Esophagus squamous epithelium (tissue), 5 donors: ENCODE measurements at places on chromosomes 1 and 21.

- no peak for DNase-seq
Measured at GRCh38 chr1:227883641-227884301, 64.0 kb downstream of the WNT9A start.

- DNase-seq: no peak
Measured at GRCh38 chr1:29830916-29831315, 594.6 kb downstream of the PTPRU start.

GRCh38 chr1:162756523-162756922 lies 34.0 kb upstream of the HSD17B7 start:
- no peak for DNase-seq

DNA sequence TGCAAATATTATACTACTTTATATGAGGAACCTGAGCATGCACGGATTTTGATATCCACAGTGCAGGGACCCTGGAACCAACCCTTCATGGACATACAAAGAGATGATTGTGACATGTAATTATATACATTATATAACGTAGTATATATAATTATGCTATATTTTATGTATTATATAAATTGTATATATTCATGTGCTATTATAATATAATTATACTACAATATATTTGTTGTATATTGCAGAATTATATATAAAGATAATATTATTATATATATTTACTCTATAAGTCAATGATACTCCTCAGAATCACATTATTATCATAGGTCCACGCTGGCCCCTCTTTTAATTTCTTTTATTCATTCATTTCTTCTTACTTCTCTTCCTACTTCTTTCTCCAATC lies 70.9 kb downstream of the TNFSF18 start:
- DNase-seq: no peak

DNA sequence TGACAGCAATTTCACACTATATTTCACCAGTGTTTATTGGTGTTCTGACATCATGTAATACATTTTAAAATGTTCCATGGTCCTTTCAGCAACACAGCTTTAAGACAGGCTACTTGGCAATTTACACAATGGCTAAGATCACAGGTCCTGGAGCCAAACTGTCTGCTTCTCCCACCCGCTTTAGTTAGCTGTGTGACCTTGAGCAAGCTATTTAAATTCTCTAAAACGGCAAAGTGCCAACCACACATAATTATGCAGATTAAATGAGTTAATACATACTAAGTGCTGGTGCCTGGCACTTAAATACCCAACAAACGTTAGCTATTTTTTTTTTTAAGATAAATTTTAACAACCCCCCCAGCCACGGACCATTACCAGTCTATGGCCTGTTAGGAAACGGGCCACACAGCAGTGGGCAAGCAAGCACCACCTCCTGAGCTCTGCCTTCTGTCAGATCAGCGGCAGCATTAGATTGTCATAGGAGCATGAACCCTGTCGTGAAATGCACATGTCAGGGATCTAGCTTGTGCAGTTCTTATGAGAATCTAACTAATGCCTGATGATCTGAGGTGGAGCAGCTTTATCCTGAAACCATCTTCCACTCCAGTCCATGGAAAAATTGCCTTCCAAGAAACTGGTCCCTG lies 26.9 kb downstream of the SOD1 start:
- no peak for DNase-seq

DNA sequence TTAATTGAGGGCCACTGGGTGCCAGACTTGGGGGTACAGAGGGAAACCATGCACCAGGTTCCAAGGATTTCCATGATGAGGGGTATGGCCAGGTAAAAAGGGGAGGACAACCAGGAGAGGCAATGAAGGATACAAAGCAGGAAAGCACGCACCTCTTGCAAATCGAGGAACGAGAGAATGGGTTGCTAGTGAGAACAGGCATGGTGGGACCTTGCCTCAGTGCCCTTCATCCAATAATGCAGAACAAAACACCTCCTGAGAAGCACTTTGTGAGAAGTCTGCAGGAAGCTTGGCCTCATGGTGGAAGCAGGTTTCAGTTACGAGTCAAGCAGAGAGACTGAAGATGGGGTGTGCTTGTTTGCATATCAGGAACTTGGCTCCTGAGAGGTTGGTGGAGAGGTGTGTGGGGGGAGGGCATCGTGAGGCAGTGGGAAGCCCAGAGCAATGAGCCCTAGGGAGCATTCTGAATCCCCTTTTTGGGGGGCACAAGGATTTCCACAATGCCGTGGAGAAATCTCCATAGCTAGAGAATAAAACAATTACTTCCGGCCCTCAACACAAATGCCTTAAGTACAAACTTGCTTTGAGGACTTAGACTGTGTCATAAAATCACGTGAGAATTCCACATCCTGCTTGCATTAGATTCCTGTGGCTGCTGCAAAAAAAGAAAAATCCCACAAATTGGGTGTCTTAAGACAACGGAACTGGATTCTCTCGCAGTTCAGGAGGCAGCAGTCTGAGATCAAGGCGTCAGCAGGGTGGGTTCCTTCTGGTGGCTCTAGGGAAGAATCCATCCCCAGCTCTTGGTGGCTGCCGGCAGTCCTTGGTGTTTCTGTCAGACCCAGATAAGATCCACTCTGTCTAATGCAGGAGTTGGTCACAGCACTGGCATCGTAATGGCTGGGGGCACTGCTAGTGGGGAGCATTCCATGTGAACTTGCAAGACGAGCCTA lies 54.9 kb upstream of the BACE2 start:
- DNase-seq: no peak

DNA sequence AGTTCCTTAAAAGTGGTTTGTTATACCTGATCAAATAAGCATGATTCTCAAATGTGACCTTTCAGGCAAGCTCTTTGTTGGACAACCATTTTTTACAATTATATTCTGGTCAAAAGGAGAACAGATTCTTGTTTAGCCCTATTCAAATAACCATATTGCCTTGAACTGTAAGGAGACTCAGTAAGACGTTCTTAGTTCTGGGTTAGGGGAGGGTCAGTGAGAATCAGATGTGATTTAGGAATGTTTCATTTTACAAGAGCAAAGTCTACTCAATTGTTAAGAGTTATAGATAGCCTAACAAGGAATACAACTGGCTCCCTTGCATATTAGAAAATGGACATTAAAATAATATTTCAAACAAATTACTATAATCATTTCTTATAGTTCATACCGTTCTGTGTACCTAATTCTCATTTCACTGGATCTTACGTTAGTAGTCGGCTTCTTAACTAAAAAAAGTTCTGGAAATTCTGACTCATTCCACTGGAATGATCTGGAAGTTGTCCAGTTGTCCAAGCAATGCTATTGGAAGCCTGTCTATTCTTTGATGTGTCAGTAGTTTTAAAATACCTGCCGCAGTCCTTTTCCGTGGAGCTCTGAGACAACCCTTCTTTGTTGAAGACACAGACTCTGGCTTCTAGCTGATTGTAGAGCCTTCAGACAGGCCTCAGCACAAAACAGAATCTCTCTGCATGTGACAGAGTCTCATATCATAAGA lies 88.8 kb downstream of the MAST2 start:
- no peak for DNase-seq

DNA sequence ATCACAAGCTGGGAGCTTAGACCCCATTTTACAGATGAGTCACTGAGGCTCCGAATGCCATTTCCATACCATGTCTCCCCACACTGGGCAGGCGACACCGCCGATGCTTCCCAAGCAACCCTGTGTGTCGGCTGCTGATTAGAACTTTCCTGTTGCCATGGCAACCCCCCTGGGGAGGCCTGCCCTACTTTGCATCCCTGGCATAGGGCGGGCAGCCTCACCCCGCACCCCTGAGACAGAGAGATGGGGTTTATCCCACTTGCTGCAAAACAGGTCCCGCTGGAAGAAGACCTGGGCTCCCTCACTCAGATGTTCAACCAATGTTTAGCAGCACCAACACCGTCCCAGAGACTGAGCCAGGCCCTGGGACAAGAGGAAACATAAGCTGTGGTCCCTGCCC lies 81.5 kb downstream of the CAMK2N1 start:
- no peak for DNase-seq

GRCh38 chr1:83000286-83000685 lies 998.6 kb downstream of the TTLL7 start:
- no peak for DNase-seq

DNA sequence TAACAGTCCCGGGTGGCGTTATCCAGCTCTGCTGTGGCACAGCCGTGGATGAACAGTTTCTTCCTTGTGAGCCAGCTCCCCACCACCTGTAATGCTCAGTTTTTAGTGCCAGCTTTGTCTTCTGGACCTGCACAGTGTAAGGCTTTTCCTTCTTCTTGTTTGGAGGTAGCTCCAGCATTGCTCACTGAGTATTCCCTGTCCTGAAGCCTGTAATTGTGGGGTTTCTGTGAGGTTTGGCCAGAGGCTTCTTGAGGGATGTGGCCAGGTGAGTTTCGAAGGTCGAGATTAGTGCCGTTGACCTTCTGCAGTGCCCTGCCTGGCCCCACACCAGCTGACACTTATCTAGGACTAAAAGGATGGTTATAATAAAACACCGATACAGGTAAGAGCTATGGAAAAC lies 75.0 kb downstream of the PBX1 start:
- DNase-seq: no peak

DNA sequence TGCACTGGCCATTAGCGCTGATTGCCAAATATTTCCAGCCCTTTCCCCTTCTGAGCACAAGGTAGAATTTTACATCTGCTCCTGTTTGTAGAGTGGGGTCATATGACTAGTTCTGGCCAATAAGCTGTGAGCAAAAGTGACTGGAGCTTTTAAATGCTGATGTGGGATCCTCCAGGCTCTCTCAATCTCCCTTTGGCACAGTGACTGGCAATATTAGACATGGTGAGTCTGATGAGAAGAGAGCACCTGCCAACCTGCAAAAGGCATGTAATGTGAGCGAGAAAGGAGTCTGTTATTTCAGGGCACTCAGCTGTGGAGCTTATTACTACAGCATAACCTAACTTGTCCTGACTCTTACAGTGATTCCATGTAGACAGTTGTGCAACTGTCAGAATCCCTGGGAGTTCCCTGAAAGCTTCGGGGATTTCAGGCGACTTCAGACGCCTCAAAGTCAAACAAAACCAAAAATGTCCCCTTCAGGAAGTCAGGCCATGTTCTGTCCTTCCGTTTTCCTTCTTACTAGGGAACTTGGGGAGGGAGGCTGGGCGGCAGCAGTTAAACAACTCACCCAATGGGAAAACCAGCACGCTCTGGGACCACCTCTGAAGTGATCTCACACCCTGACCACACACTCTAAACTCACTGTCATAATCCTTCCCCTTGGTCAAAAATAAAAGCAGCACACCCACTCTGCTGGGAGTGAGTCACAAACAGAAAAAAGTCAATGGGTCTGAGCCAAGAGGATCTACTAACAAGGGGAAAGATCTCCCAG lies 3.6 kb upstream of the RASSF5 start:
- DNase-seq: no peak

DNA sequence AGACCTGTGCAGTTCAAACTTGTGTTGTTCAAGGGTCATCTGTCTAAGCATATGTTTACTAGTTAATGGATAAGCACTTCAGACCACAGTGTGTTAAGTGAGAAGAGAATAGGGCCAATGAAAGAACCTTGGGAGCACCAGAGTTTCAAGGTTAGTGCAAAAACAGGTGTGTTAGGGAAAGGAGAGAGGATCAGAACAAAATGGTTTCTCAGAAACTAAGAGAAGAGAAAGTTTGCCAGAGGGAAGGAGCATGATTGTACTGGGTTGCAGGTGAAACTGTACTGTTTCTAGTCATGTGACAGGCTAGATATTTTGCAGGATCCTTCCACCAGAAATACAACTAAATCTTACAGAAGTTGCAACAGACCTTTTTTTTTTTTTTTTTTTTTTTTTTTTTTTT lies 23.3 kb downstream of the RPRD2 start:
- no peak for DNase-seq

DNA sequence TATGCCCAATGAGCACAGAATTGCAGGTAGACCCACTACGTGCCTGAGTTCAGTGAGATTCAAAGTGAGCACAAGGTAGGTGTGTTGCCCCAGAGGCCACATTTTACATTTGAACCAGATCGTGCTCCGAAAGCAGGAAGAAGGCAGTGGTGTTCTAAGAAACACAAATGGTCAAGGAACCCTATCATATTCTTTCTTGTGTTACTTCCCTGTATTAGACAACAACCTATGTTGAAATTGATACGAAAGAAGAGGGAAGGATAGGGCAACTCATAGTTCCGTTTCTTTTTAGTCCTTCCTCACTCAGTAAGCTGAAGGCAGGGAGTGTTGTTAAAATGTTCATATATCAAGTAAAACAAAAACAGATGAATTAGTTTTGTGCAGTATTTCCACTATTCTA lies 33.9 kb downstream of the OLFML2B start:
- no peak for DNase-seq

DNA sequence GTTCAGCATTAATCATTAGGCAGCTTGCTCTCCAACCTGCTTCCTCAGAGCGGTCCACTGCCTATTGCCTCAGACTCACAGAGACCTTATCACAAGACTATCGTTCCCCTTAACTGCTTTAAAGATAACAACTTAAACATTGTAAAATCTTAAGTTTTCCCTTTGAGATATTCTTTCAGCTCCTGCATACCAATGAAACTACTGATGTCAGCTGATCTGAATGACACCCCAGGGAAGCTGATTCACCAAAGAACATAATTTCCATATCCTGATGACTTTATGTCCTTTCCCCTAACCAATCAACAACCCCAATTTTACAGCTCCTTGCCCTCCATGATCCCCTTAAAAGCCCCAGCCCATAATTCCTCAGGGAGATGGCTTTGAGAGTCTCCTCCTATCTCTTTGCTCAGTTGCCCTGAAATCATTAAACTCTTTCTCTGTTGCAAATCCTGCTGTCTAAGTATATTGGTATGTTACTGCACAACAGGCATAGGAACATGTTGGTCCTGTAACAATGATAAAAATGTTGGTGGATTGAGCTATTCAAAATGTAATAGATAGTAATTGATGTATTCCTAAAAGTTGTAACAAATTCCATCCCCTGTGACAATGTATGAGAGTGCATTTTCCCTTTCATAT lies 621.4 kb upstream of the RGS18 start:
- no peak for DNase-seq

DNA sequence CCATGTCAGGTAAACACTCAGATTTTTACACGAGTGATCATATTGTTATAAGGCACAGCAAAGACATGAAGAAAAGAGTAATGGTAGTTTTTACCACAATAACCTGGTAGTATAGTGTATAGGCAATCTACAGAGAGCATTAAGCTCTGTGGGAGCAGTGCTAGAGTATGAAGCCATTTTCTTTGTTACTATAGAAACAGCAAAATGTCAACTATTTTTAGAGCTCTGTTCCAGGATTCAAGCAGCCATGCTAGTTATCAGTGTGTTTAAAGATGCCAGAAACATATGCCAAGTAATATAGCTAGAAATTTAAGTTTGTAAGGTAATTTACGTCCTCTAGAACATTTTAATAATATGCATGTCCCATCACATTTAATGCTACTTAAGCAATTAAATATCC lies 77.6 kb upstream of the RGS18 start:
- no peak for DNase-seq

- no peak for DNase-seq
Measured at GRCh38 chr1:14267991-14268390, 330.5 kb upstream of the KAZN start.
